ENCODE measurements at places on chromosomes 5 and 9.

DNA sequence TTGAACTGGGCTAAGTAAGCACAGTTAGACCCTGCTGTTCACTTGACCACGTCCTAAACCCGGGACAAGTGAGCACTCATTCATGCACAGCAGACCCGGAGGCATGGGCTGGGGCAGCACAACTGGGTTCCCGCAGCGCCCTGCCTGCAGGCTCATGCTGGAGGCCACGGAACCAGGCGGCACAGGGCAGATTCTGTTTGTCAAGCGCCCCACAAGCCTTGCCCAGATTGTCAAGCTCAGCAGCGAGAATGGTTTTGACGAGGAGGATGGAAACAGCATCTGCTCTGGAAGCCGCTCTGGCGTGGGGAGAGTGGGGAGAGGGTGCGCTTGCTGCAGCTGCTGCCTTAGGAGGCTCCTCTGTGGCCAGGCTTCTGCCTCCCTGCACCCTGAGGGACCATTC is 32.7 kb downstream of the PRRT1B start:
- no peak for DNase-seq

GRCh38 chr5:15367489-15367888 is 132.5 kb upstream of the FBXL7 start:
- DNase-seq: no peak

DNA sequence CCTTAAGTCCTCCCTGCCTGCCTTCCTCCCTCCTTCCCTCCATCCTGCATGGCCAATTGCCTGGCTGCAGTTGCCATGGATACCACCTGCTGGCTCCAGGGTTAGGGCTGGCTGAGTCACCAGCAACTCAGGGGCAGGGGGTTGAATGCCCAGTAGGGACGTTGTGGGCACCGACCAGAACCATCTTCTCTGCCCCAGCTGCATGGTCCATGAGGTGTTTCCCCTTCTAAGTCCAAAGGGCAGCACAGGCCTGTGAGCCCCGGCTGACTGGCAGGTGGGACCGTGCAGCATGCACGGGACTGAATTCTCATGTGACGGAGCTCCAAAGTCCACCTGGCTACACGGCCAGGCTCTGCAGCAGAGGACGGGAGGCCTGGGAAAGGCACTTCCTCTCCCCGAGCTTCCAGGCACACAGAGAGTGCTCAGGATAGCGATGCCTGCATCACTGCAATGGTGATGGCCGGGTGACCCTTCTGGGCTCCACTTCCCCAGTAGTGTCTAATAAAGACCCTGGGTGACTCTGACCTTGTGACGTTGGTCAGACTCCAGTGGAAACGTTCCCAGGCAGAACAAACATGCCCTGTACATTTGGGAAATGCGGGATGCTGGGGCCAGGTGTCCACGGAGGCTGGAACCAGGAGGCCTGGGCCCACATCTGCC is 5.7 kb downstream of the ASS1 start:
- DNase-seq: no peak

- no peak for DNase-seq
These were observed 85.3 kb downstream of the SLC38A9 start for GRCh38 chr5:55626790-55627189.

GRCh38 chr9:97188545-97188944 is 118.9 kb upstream of the CCDC180 start:
- DNase-seq: no peak

- no peak for DNase-seq
These were observed 58.8 kb downstream of the MROH2B start for GRCh38 chr5:41012318-41012717.

GRCh38 chr5:142869886-142870285 is 99.7 kb downstream of the ARHGAP26 start:
- peak; percentile 45 for DNase-seq

DNA sequence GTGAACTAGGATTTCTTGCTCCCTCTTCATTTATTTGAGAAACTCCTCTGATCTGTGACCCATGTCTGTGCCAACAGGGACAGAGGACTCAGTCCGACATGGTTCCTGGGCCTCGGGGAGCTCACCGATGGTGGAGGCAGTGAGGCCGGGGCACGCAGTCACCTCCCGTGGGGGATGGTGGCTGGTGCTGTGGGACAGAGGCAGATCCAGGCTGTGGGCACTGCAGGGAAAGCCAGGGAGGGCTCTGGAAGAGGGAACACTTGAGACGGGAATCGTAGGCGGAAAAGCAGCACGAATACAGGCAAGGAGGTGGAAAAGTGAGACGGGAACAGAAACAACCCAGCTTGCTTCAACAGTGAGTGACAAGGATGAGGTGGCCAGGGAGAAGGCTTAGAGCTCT is 127.8 kb downstream of the GABBR2 start:
- DNase-seq: no peak

GRCh38 chr9:70617033-70617828 is 202.8 kb upstream of the KLF9 start:
- no peak for DNase-seq

- no peak for DNase-seq
These were observed 2.0 kb downstream of the SEMA6A start for GRCh38 chr5:116572350-116573278.

DNA sequence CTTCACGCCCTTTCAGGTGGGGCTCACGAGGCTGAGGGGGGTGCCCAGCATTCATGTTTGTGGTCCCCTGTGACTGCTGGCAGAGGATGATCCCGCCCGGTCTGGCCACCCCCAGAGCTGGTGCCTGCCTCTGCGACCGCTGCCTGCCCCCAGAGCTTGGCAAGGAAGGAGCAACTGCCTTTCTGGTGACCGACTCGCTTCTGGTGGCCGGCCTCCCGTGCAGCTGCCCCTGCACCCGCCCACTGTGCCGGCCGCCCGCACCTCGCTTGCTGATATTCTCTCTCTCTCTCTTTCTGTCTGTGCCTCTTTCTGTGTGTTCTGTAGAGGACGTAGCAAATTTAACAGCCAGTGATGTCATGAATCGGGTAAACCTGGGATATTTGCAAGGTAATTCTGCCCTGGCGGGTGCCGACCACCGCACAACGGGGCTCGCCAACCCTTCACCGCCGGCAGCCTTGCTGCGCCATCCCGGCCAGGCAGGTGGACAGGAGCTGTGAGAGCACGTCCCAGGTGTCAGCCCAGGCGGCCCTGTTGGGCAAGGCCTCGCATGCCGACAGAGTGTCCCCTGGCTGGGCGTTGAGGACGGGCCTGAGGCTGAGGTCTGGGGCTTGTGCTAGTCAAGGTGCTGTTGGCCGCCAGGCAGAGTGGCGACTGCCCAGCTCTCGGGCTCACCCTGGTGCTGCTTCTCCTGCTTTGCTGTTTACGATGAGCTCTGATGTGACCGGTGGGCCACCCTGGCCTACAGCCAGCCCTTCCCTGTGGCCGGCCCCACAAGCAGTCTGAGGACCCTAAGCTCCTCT is 86.0 kb downstream of the KCNT1 start:
- DNase-seq: no peak
